T-helper 17 cell (primary cell): ENCODE measurements at places on chromosomes 2 and 18.

GRCh38 chr2:198340846-198341245 lies 536.5 kb downstream of the PLCL1 start:
- no peak for DNase-seq

DNA sequence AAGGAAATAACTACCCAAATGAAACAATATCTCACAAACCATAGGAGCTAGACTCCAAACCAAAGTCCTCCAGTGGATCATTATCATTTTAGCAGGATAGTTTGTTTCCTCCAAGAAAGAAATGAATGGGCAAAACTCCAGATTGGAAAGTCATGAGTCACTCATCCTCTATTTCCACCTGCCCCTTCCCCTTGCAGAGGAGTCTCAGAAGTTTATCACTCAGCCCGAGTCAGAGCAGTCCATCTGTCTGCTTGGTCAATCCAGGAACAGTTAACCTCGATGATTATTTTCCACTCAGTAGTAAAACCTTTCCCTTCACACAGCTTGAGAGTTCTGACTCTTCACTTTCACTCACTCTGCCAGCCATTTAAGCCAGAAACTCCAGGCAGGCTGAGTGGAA lies 462.2 kb downstream of the BCL11A start:
- DNase-seq, result no peak

DNA sequence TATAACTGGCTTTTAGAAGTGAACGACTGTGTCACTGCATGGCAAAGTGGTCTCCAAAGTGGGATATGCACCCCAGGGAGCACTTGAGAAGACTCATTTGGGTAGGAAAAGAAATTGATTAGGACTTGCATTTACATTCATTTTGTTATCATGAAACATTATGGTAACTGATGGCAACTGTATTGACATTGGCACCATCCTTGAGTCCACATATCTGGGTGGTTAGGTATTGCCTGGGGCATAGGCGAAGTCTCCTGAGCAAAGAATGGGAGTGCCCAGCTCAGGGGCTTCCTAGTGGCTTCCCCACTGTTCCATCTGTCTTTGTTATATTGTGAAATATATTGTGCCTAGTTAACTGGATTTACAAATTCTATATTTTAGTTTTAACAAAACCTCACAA lies 29.2 kb downstream of the SPATS2L start:
- DNase-seq, result no peak

GRCh38 chr2:198356157-198356556 lies 551.8 kb downstream of the PLCL1 start:
- DNase-seq, result no peak

DNA sequence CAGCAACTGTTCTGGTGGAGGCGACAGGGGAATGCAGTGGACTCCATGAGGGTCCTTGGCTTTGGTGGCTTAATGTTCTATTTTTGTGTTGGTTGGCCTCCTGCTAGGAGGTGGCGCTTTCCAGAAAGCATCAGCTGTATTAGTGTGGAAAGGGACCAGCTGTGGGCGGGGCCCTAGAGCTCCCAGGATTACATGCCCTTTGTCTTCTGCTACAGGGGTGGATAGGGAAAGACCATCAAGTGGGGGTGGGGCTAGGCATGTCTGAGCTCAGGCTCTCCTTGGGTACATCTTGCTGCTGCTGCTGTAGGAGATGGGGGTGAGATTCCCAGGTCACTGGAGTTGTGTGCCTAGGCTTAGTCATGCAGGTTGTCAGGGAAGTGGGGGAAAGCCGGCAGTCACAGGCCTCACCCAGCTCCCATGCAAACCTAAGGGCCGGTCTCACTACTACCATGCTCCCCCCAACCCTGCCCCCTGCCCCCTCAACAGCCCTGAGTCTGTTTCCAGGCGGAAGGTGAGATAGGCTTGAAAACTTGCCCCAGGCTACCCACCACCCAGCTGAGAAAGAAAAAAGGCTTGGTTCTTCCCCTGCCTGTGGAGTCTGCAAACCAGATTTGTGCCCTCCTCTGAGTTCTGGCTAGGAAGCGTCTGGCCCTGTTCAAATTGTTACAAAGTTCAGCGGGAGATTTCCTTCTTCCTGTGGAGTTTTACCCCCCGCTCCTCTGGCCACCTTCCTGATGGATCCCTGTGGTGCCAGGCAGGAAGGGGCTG lies 141.3 kb upstream of the LYPD1 start:
- DNase-seq, result no peak
